Activated gamma-delta T cell treated with anti-CD3 and anti-CD28 coated beads, Interleukin-2, amount 50 U/mL, for 16 hours (primary cell): ENCODE measurements at places on chromosomes 4 and X.

GRCh38 chrX:69311936-69312670 is 146.8 kb upstream of the PJA1 start:
- DNase-seq: no peak

DNA sequence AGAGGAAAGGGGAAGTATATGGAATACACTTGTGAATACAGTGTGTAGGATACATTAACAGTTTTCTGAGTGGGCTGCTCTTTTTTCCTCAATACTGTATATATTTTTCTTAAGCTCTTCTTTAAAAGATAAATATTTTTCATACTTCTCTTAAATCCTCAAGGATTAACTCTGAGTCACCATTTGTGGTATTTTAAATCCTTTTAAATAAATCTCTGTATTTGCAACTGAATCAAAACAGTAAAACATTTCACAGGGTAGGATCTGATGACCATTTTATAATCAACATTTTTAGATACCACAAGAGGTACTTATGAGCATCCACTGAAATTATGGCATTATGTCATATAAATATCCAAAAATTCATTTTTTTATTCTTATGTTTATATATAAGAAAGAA is 87.6 kb downstream of the GAB1 start:
- DNase-seq: no peak

GRCh38 chrX:129823115-129823514 is 20.6 kb downstream of the ZDHHC9 start:
- peak; percentile 26 for DNase-seq

GRCh38 chrX:45872480-45872879 is 671.8 kb upstream of the DIPK2B start:
- no peak for DNase-seq

DNA sequence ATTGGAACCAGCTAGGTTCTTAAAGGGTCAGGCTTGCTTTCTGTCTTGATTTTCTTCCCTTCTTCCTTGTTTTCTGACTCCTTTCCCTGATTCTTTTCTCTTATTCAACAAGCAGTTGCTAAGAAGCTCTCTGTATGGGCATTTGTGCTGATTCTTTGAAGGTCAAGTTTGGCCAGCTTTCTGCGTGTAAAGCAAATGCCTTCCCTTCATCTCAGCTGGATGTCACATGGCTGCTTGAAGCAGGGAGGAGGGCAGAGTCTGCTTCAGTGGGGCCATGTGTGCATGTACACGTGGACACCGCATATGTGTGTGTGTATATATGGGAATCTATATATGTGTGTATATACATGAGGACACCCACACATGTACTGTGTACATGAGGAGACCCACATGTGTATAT is 139.9 kb upstream of the ATP6AP2 start:
- no peak for DNase-seq

GRCh38 chr4:173370130-173370476 is 651 bp upstream of the SAP30 start:
- DNase-seq: peak; percentile 37

GRCh38 chr4:176902710-176903323 is 110.1 kb upstream of the VEGFC start:
- DNase-seq: no peak

- no peak for DNase-seq
Measured at GRCh38 chr4:25803720-25804225, 59.0 kb downstream of the SEL1L3 start.

GRCh38 chr4:85498068-85498733 is 23.3 kb downstream of the ARHGAP24 start:
- DNase-seq: no peak
